ENCODE measurements at places on chromosomes 2 and 18.

DNA sequence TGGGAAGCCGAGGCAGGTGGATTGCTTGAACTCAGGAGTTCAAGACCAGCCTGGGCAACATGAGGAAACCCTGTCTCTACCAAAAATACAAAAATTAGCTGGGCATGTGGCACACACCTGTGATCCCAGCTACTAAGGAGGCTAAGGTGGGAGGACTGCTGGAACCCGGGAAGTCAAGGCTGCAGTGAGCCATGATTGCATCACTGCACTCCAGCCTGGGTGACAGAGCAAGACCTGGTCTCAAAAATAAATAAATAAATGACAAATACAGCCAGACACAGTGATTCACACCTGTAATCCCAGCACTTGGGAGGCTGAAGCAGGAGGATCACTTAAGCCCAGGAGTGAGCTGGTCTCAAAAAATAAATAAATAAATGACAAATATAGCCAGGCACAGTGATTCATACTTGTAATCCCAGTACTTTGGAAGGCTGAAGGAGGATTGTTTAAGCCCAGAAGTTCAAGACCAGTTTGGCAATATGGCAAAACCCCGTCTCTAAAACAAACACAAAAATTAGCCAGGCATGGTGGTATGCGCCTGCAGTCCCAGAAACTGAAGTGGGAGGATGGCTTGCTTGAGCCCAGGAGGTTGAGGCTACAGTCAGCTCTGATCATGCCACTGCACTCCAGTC lies 6.2 kb downstream of the KANSL3 start:
- DNase-seq: no peak

DNA sequence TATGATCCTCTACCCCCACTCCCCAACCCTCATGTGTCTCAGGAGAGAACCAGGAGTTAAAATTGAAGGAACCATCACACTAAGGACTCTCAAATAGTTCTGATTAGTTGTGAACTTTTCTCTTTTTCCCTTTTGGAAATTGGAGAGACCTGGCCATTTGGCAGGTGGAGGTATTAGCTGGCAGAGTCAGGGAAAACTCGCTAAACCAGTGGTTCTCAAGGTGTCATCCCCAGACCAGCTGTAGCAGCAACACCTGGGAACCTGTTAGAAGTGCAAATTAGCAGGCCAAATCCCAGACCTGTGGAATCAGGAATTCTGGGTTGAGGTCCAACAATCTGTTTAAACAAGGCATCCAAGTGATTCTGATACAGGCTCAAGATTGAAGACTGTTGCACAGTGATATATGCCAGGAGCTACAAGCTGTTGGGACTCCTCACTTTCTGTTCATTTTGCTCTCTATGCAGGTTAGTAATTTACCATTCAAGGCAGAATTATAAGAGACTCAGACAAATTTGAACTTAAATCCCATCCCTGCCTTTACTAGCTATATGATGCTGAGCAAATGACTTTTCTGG lies 2.8 kb upstream of the TMEM131 start:
- DNase-seq: no peak

GRCh38 chr2:230674966-230675672 lies 37.5 kb upstream of the CAB39 start:
- DNase-seq: no peak

DNA sequence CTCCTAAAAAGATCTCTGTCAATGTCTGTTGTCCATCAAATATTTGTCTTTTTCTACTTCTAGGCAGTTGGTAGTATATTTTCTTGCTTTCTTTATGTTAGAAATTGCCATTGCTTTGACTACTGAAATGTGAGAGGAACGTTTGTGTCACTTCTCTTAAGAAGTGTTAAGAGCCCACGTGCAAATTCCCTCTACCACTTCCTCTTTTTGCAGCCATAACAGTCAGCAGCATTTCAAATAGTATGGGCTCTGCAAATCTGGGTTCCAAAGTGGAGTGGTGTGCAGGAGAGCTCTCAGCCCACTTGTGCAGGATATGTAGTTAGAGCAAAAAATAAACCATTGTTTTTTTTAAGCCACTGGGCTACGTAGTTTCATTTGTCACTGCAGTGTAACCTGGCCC lies 314.0 kb downstream of the MEIS1 start:
- no peak for DNase-seq

GRCh38 chr18:7733642-7734041 lies 166.5 kb downstream of the PTPRM start:
- DNase-seq: no peak

DNA sequence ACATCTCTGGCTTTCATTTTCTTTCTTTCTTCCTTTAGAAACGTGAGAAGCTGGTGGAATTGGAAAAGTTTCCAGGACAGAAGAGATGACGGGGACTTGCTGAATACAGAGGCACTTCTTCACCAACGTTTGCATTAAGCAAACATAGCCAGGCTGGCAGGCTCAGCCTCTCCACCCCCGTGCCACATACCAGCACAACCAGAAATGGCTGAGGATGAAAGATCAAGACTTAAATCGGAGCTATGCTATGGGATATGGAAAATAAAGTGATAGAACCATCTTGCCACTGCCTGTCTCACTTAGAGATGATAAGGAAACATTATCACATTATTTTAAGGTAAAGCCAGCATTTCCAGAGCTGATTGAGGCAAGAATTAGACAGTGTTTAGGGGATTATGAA lies 483.3 kb downstream of the BCL11A start:
- DNase-seq: no peak
